ENCODE measurements at places on chromosomes 1 and 21. TPM values are rescaled to one million over a fixed set of nuclear protein-coding genes. Genes with fewer than 3 reads are reported as not detected.
A peak's percentile ranks its signal among the peaks of the same experiment; 100 is the strongest.

GRCh38 chr21:14557413-14557812 lies 11.3 kb upstream of the SAMSN1 start:
- no peak for DNase-seq

GRCh38 chr1:247322849-247323586 lies 8.6 kb downstream of the ZNF496 start:
- DNase-seq: no peak

DNA sequence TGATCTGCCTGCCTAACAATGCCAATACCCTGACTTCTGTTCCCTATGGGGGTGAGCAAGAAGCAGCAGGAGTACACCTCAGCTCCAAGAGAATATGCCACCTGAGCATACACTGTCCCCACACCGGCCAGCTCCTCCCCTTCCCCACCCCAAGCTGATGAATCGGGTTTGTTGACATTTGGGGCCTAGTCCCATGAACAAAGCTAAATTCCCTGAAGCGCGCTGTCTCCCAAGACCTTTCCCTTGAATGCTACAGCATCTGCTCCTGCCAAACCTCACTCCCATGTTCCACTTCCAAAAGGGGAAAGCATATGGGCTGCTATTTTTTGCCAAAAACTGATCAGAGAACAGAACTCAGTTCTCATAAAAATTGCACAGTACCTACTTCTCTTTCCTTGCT lies 220.4 kb upstream of the CAMK1G start:
- DNase-seq: no peak

DNA sequence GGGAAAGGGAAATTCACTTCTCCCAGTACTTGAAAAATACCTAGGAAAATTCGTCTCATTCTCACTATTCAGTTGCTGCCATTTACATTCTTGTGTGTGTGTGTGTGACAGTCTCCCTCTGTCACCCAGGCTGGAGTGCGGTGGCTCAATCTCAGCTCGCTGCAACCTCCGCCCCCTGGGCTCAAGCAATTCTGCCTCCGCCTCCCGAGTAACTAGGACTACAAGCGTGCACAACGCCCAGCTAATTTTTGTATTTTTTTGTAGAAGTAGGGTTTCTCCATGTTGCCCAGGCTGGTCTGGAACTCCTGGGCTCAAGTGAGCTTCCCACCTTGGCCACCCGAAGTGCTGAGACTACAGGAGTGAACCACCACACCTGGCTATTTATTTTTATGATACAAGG lies 1.2 kb downstream of the SNAPIN start:
- DNase-seq: no peak

DNA sequence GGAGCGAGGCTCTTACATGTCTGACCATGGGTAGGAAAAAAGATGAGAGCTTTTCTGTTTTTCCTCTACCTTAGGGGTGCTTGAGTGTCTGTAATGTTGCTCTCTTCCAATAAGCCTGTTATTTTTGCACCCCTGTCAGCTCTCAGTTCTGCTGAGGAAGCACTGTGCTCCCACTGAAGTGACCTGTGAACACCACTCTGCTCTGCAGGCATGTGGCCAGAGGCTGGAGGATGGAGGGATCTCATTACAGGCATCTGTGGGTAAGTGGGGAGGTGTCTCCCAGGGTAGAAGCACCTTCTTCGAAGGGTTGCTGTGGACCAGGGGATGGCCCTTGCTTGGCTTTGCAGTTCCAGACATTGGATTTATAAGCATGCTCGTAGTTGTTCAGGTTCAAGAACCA lies 56.8 kb upstream of the RBM15 start:
- no peak for DNase-seq

DNA sequence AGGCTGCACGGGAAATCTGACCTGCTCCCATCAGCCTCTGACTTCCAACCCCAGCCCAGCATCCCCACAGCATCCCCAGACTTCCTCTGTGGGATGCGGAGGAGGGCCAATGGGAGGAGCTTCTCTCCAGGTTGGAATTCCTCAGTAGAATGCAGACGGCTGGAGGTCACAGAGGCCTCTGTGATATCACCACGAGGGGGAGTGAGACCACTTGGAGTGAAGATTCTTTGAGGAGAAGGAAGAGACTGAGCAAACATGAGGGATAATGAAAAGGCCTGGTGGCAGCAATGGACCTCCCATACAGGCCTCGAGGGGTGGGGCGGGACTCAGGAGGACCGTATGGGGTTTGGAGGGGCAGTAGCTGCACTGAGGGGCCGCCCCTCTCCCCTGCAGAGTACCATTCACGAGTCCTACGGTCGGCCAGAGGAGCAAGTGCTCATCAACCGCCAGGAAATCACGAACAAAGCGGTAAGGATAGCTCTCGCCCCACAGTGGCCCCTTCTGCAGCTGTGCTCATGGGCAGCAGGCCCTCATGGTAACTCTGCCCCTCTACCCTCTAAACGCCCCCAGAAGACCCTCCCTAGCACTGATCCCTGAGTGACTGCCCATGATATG lies at the start of gene CATSPER4:
Gene CATSPER4 (plus strand): TSS at position 230 of the 615 bp plus-strand sequence. CDS start 26 bp downstream, at position 256.
- DNase-seq: no peak

GRCh38 chr1:212671342-212672031 lies 28.2 kb downstream of the BATF3 start:
- peak; percentile 45 for DNase-seq

HSD3B1 gene
- total RNA-seq: not detected

KRTAP12-1 gene
- not detected for total RNA-seq

REN gene
- not detected for total RNA-seq

EDN2 gene
- total RNA-seq: not detected

AGO4 gene
- 7.7 TPM for total RNA-seq

TSTD1 gene
- total RNA-seq: not detected

Data from fibroblast of the aortic adventitia (primary cell).